ENCODE measurements at places on chromosomes 7 and 10.

- DNase-seq, result no peak
Measured at GRCh38 chr7:33504266-33504665, 374.9 kb downstream of the BBS9 start.

DNA sequence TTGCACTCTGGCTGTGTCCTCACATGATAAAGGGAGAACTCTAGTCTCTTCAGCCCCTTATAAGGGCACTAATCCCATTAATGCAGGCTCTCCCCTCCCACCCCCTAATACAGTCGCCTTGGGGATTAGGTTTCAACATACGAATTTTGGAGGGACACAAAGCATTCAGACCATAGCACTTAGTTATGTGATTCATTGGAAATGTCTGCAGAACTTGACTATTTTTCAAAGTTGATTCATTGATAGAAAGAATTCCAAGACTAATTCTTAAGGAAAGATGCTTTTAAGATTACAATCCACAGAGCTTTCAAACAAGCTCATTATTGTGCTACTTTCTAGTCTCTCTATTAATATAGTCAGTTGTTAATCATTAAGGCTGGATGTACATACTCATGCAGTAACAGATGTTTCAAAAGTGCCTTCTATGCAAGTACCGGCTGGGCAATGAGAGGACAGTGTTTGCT, 85.3 kb upstream of the RPA3 start:
- DNase-seq, result no peak

GRCh38 chr7:133185512-133185911, 67.4 kb upstream of the EXOC4 start:
- no peak for DNase-seq

DNA sequence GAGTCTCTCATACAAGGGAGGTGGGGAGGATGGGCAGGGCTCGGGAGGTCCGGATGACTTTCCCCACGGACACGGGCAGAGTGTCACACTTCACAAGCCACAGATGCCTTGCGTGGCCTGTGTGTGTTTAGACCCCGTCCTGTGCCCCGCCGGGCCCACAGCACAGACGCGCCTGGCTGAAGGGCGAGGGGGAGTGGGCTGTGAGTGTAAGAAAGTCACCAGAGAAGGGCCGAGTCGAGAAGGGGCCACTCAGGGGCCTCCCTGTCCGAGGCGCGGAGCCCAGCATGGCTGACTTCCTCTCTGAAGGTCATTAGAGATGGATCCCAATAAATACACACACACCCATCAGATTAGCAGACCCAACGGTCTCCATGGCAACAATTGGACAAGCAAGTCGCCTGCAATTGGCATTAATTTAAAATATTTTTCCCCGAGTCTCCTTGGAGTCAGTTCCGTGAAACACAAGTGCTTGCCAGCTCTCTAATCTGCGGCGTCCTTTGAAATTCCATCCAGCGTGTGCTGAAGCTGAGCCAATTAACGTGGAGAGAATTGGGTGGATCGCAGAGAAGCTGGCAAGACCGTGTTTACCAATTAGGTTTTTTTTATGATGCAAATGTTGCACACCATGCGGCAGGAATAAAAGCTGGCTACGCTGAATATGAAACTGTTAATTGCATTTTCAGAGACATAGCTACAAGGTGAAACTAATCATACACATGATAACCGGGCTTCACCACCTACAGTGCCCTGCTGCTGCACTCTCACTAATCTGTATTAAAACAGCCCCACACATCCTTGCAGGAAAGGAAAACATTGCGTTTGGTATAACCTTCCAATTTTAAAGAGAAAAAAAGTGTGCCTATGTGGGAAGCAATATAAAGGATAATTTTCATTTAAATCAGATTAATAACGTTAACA, 571.2 kb downstream of the PTPRN2 start:
- no peak for DNase-seq

- DNase-seq, result no peak
Measured at GRCh38 chr7:18894155-18894554, 223.3 kb downstream of the TWIST1 start.

DNA sequence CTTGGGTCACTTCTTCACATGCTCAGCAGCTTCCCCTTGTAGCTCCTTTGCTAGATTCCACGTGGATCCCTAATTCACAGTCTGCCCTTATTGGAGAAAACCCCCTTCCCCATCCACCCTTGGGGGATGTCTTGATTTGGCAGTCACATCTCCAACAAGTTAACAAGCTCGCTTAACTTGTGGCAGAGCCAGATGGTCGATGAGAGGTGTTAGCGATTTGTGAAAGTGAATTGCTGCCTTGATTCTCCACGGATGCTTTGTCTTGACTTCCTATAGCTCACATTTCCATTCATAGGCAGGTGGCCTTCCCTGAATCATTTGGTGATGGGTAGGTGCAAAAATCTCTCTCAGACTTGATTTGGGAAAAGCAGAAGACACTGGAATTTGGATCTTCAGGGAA, 387.9 kb downstream of the TCERG1L start:
- DNase-seq, result no peak
